ENCODE measurements at places on chromosomes 7 and 10. TPM values are rescaled to one million over a fixed set of nuclear protein-coding genes. Genes with fewer than 3 reads are reported as not detected.

- no peak for DNase-seq
Measured at GRCh38 chr10:11683529-11684320, 58.5 kb upstream of the ECHDC3 start.

- DNase-seq = no peak
Measured at GRCh38 chr10:130026670-130027456, 62.8 kb upstream of the EBF3 start.

- DNase-seq = peak; percentile 30
Measured at GRCh38 chr10:34814223-34814912, 728 bp downstream of the PARD3 start.

DNA sequence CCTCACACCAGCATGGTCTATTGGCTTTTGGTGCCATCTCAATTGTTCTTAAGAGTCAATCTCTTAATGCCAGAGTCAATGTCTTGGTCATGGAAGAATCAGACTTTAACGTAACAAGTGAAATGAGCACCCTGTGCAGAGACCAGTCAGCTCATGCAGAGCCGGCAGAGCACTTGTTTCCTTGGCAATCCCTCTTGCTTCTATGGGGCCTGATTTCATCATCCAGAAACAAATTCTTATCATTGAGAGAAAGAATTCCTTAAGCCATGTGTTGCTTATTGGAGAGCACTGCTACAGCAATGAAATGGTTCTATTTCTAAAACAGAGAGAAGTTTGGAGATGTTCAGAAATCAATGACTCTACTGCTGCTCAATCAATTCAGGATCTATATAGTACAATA lies 212.8 kb downstream of the IPMK start:
- no peak for DNase-seq

- peak; percentile 54 for DNase-seq
Measured at GRCh38 chr7:14761510-14762296, 140.8 kb downstream of the DGKB start.

GRCh38 chr7:2098056-2098455 lies 134.7 kb downstream of the MAD1L1 start:
- no peak for DNase-seq

- no peak for DNase-seq
Measured at GRCh38 chr7:129188372-129188891, at the start of gene SMO. TSS of gene SMO (plus strand) at chr7:129188633. CDS start at chr7:129189152, 519 bp downstream.

DNA sequence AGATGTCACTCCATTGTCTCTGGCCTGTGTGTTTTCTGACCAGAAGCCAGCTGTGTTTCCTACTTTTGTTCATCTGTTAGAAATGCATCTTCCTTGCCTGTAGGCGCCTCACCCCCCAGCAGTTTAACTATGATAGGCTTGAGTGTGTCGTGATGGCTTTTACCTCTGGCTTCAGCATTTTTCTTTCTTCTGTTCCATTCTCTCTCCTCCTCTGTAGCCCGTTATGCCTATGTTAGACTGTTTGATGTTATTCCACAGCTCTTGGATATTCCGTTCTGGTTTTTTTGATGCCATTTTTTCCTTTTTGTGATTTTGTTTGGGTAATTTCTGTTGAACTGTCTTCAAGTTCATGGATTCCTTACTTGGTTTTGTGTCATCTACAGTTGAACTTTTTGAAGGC lies 17.9 kb downstream of the MMP21 start:
- no peak for DNase-seq

DNA sequence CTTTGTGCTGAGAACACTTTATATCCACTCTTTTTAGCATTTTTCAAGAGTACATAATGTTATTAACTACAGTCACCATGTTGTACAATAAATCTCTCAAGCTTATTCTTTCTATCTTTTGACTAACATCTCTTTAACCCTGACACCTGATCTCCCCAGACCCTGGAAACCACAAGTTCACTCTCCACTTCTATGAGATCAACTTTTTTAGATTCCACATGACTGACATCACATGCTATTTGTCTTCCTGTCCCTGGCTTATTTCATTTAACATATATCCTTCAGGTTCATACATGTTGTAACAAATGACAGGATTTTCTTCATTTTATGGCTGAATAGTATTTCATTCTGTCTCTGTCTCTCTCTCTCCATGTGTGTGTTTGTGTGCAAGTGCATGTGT lies 15.5 kb downstream of the SLC13A1 start:
- DNase-seq = no peak

DNA sequence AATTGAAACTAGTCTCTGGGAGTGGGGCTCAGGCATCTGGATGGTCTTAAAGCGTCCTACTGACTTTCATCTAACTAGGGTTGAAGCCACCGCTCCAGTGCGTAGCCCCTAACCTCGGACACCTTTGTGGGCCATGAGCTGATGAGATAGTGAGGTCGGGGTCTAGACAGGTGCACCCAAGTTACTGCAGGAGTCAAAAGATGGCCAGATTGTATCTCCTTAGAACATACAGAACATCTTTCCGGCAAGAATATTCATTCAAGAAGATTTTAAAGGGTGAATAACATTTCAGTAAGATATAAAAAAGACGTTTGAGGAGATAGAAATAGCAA lies 20.6 kb downstream of the RBM17 start:
- DNase-seq = no peak

GRCh38 chr7:28375729-28376128 lies 36.6 kb upstream of the CREB5 start:
- DNase-seq = no peak

- DNase-seq = no peak
Measured at GRCh38 chr10:110160081-110160480, 47.3 kb upstream of the MXI1 start.

GRCh38 chr7:149690688-149691446 lies 82.5 kb downstream of the ZNF467 start:
- DNase-seq = peak; percentile 96

- peak; percentile 5 for DNase-seq
Measured at GRCh38 chr7:90723233-90723632, 127.1 kb downstream of the CDK14 start.

- DNase-seq = no peak
Measured at GRCh38 chr10:12535656-12536055, 186.3 kb downstream of the CAMK1D start.

- DNase-seq = no peak
Measured at GRCh38 chr7:158315881-158316280, 271.7 kb downstream of the PTPRN2 start.

GRCh38 chr7:132424821-132425724 lies 151.2 kb downstream of the PLXNA4 start:
- no peak for DNase-seq

GRCh38 chr10:100895896-100896295 lies 16.9 kb upstream of the SLF2 start:
- no peak for DNase-seq

- DNase-seq = no peak
Measured at GRCh38 chr10:49328401-49329145, 29.6 kb downstream of the C10orf71 start.

GRCh38 chr7:138186951-138187351 lies 110.7 kb downstream of the AKR1D1 start:
- peak; percentile 34 for DNase-seq

The PIK3AP1 gene
- total RNA-seq = 0.50 TPM

The CCDC172 gene
- total RNA-seq = not detected

The TDRD1 gene
- not detected for total RNA-seq

The C7orf25 gene
- 7.0 TPM for total RNA-seq

The AFAP1L2 gene
- total RNA-seq = 25.8 TPM

The URGCP gene
- 40.5 TPM for total RNA-seq

The NPSR1 gene
- not detected for total RNA-seq

The CCL24 gene
- total RNA-seq = not detected

The UPP1 gene
- 87.7 TPM for total RNA-seq
